ENCODE measurements at places on chromosomes 3 and 15. TPM values are rescaled to one million over a fixed set of nuclear protein-coding genes. Genes with fewer than 3 reads are reported as not detected.

- DNase-seq: no peak
Measured at GRCh38 chr15:46815240-46815639, 902.1 kb upstream of the SEMA6D start.

DNA sequence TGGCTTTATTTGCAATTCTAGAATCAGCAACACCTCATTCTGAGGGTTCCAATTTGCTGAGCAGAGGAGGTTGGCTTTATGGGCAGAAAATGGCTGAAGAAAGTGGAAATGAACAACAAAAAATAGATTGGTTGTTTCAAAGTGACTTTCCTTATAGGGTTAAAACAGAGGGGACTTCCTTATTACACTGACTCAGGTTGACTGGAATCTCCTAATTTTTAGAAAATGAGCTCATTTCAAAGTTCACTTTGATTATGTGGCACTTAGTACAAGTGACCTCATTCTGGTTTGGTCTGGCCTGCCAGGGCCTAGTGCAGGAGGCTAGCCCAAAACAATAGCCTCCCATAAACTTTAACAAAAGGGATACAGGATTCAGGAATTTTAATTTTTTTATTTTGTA, 41.4 kb downstream of the NFKBIZ start:
- no peak for DNase-seq

GRCh38 chr3:195201295-195201694, 69.7 kb downstream of the XXYLT1 start:
- no peak for DNase-seq

GRCh38 chr15:63894662-63894949, 60.9 kb upstream of the HERC1 start:
- no peak for DNase-seq

GRCh38 chr15:80773122-80773551, 6.0 kb upstream of the CEMIP start:
- DNase-seq: no peak

- DNase-seq: no peak
Measured at GRCh38 chr3:70861234-70861633, 548.8 kb upstream of the MDFIC2 start.

- peak; percentile 68 for DNase-seq
Measured at GRCh38 chr3:4977001-4977852, 2.0 kb upstream of the BHLHE40 start.

- DNase-seq: no peak
Measured at GRCh38 chr3:67907735-67908134, 253.3 kb upstream of the SUCLG2 start.

DNA sequence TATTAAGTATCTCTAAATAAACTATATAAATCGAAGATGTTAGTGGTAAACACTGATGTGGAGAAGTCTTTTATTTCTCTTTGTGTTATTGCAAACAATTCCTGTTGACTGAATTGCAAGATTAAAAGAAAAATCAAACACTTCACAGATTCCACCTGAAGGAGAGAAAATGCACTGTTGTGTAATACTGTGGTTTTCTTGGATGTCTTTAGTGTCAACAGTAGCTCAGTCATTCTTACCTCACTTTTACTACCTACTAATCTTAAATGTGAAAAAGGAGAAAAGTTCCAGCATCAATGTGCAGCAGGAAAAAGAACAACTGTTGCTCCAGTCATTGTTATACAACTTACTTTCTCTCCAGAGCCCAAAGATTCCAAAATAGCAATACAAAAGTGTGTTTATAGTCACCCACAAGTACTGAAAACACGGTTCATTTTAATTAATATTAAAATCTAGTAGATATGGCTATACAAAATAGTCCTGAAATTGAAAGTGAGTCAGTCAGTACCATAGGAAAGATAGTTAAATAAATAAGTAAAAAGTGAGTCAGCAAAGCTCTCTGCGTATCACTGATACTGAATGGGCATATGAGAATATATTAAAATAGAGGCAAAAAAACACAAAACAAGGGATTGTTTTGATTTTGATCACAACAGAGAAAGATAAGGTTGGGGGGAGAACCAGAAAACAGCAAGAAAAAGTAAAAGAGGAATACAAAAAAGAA, 90.5 kb upstream of the CSPG5 start:
- no peak for DNase-seq

DNA sequence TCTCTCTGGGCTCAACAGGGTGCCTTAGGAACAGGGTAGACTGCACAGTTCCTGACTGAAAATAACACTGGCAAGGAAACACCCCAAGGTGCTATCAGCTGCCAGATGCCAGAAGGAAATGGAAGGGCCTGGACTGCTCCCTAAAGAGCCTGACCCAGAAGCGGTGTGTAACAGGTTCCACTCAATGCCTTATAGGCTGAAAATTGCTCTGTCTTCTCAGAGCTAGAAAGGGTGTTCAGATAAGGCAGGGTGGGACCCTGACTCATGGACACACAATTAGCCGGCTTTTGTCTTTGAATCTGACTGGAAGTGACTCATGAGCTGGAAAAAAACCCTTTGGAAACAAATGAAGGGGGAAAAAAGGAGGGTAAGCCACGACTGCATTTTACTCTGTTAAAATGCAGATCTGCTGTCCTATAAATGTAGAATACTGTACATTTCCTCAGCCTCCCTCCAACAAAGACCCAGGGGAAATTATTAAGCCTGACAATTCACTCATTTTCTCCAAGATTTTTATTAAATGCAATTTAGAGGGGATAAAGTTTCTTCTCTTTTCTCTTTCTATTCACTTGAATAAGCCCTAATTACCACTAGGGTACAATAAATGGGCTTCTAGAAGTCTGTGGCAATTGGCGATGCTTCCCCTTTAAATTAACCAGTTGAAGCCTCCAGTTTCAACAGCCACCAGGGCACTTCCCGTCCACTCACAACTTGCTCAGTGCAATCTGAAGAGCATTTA, 160.2 kb upstream of the TBL1XR1 start:
- peak; percentile 79 for DNase-seq

GRCh38 chr3:164303894-164304293, 774.4 kb downstream of the SI start:
- DNase-seq: no peak

- peak; percentile 72 for DNase-seq
Measured at GRCh38 chr15:66923438-66923881, 141.9 kb upstream of the SMAD3 start.

- no peak for DNase-seq
Measured at GRCh38 chr15:42719043-42719442, 17.9 kb downstream of the CDAN1 start.

DNA sequence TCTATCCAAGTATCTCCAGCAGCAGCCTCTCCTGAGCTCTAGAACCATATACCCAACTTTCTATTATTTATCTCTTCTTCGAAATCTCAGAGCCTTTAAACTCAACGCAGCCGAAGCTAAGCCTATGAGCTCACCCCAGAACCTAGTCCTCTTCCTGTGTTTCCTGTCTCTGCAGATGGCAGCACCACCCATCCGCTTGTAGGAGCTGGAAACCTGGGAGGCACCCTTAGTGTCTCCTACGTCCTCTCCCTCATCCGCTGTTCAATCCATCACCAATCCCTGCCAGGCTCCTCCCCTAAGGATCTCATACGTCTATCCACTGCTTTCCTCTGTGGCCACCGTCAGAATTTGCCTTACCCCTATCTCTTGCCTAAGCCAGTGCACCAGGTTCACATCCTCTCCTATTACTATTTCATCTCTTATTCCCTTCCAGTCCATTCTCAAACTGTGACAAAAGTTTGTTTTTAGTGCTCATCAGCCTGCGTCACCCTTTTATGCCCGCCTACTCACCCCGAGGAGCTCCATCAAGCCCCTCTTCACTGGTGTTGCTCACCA, 9.6 kb downstream of the VGLL4 start:
- no peak for DNase-seq

DNA sequence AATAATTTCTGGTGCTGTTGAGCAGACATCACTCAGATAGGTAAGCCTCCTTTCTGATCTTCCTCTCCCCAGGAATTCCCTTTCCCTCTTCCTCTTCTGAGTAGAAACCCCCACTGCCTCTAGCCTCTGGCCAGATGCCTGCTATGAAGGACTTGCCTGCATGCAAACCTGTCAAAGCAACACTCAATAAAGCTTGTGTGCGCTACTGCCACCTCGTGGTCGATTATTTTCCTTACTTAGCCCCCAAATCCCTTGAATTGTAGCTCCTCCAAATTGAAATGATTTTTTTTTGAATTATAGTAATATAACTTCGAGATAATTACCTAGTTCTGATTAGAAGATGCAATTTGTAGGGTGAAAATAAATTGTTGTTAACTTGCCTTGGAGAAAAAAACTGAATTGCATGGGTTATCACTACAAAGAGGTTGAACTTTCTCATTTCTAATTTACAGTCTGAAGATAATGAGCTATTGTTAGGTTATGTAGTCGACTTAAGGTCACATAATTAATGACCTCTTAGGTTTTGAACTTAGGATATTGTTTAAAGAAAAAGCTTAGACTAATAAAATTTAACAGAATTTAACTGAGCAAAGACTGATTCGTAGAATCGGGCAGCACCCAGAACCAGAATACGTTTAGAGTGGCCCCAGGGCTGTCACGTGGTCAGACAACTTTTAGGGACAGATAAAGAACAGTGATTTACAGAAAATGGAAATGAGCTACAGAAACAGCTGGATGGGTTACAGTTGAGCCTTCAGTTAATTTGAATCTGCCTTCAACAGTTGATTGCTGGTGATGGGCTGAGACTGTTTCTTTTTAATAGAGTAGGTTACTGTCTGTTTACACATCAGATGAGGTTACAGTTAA, 269.3 kb downstream of the ARPP21 start:
- DNase-seq: peak; percentile 69

DNA sequence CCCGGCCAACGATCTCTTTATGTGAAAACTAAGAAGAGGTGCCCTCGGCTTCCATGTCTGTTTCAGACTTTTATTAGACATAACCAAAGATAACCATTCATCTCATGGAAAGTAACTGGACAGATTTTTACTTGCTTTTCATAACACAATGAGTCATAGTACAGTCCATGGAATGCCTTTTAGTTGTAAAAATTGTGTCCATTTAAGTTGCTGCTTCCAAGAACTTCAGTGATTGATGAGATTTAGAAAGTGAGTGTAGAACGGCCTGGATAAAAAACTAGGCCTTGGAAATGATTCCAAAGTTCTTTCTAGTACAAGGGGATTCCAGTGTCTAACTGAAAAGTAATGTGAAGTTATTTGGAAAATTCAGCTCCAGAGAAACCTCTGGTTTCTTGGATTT, 10.8 kb downstream of the EIF2AK4 start:
- no peak for DNase-seq

DNA sequence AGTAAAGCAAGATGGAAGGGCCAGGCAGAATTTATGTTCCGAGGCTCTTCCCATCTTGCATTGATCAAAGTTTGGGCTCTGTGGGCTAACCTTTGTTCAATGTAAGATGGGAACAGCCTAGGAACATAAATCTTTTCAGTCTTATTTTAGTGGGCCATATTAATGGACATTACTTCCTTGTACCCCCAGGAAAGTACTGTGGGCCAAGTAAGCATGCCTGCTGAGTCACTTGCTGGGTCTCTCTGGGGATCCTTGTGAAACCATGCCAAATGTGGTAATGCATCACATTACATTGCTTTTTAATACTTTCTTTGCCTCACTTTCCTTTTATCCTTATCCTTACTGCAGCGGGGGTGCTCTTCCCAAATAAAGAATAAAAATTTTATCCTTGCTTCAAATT, 349.5 kb upstream of the POU1F1 start:
- DNase-seq: no peak

- DNase-seq: no peak
Measured at GRCh38 chr3:143294188-143294587, 174.6 kb downstream of the CHST2 start.

GRCh38 chr3:140442621-140443020, 235.2 kb upstream of the TRIM42 start:
- DNase-seq: no peak

DNA sequence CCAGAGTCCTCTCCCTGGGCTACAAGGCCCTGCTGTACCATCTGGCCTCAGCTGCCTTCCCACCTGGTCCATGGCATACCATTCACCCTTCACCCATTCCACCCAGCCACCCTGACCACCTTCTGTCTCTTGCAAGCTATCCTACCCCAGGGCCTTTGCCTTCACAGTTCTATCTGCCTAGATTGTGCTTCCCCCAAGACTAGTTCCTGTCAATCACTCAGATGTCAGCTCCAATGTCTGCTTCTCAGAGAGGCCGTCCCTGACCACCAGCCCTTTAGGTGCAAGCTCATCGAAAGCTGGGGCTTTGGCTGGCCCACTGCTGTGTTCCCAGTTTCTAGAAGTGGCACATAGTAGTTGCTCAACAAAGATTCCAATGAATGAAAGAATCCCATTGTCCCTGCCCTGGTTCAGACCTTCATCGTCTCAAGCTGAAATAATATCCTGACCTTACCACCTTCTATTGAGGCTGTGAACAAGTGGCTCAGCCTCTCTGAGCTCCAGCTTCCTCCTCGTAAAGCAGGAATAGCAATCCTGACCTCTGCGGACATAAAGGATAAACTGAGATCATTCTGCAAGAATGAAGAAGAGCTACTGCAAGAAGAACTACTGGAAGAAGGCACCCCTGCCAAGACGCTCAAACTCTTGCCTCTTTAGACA, 15.8 kb downstream of the EFCAB12 start:
- no peak for DNase-seq

DNA sequence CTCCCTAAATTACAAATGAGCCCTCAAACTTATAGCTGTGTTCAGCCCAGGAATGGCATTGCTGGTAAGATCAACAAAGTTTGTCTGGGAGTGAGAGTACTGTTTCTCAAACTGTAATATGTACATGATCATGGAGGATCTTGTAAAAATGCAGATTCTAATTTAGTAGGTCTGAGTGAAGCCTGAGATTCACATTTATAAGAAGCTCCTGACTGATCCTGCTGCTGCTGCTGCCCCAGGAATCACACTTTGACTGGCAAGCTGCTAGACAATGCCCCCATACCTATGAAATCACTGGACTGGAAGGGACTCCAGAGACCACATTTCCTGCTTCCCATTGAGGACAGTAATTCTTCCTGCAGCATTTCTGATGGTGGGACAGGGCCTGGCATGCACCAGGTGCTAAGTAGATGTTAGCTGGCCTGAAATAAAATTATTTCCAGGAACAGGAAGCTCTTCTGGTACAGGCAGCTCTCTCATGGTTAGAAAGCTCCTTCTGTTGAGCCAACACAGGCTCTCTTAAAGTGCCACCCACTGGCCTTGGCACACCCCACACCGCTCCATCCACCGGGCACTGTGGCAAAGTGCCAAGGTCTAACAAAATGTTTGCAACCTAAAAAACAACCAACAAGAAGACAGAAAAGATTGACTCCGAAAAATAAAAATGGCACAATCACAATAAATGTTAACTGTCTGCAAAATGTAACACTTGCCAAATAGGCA, 36.7 kb upstream of the ZNF710 start:
- no peak for DNase-seq

GRCh38 chr3:36776436-36776835, 12.1 kb upstream of the DCLK3 start:
- no peak for DNase-seq

GRCh38 chr15:99454941-99455788, 110.6 kb upstream of the MEF2A start:
- peak; percentile 86 for DNase-seq

PPCDC gene
- 24.4 TPM for total RNA-seq

HIGD2B gene
- not detected for total RNA-seq

LRRC3B gene
- not detected for total RNA-seq

DUOX1 gene
- total RNA-seq: 1.2 TPM

AADACL2 gene
- not detected for total RNA-seq

EPHA3 gene
- total RNA-seq: 28.8 TPM

ILDR1 gene
- total RNA-seq: 15.7 TPM

EOMES gene
- total RNA-seq: 0.73 TPM

SPATA12 gene
- 0.47 TPM for total RNA-seq

ADPRH gene
- total RNA-seq: 1.8 TPM

PCOLCE2 gene
- total RNA-seq: 9.6 TPM
